ENCODE measurements at places on chromosomes 5 and 9. TPM values are rescaled to one million over a fixed set of nuclear protein-coding genes. Genes with fewer than 3 reads are reported as not detected.

Gene IFNA13
- total RNA-seq, result not detected

Gene PPP1R2B
- total RNA-seq, result 0.14 TPM

Gene SAPCD2
- total RNA-seq, result 5.2 TPM

Gene LRRC14B
- not detected for total RNA-seq

Gene FGF1
- total RNA-seq, result 1.0 TPM

Gene PCDHA1
- total RNA-seq, result not detected

Gene MXD3
- 4.6 TPM for total RNA-seq

Gene NIPAL4
- 5.6 TPM for total RNA-seq

Gene HRCT1
- total RNA-seq, result 0.34 TPM

Gene GPR151
- total RNA-seq, result not detected

Gene ARL10
- 5.2 TPM for total RNA-seq

Gene FCN2
- total RNA-seq, result not detected

Gene KIAA0825
- 1.1 TPM for total RNA-seq

Gene TAF11L5
- total RNA-seq, result not detected

Gene SPATA31E1
- not detected for total RNA-seq

Gene CEL
- total RNA-seq, result 0.34 TPM

Gene PCDHB5
- total RNA-seq, result 0.10 TPM

Gene CATSPER3
- total RNA-seq, result 0.10 TPM

Gene ELOVL7
- 7.2 TPM for total RNA-seq

Gene GBA2
- 27.2 TPM for total RNA-seq

Gene PDE6A
- total RNA-seq, result not detected

Gene IL3
- total RNA-seq, result not detected
